PC-3 (cell line): ENCODE measurements at places on chromosomes 4 and X.

DNA sequence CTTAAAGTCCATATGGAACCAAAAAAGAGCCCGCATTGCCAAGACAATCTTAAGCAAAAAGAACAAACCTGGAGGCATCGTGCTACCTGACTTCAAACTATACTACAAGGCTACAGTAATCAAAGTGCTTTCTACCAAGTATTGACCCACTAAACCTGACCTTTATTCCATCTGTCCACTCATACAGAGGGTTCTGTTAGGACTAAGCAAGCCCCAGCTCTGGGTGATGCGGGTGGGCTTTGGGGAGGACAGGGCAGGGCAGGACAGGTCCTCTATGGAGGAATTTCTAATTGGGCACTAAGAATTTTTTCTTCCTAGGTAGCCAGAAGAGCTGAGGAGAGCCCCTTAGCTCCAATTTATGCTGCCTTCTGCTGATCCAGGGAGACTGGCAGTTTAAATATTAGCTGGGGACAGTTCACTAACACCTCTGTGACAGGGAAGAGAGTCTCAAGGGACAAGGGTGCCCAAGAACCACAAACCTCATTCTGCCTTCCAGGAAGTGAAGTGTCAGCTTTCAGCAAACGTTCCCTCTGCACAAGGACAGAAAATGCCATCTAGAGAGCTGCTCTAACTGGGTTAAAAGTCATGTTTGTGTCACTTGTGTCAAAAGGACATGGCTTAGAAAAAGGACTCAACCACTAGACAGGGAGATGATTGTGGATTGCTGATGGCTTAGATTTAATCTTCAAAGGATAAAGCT, 143.2 kb downstream of the KIT start:
- DNase-seq, result no peak

GRCh38 chrX:134935276-134935675, 55.5 kb upstream of the SMIM10 start:
- DNase-seq, result no peak

DNA sequence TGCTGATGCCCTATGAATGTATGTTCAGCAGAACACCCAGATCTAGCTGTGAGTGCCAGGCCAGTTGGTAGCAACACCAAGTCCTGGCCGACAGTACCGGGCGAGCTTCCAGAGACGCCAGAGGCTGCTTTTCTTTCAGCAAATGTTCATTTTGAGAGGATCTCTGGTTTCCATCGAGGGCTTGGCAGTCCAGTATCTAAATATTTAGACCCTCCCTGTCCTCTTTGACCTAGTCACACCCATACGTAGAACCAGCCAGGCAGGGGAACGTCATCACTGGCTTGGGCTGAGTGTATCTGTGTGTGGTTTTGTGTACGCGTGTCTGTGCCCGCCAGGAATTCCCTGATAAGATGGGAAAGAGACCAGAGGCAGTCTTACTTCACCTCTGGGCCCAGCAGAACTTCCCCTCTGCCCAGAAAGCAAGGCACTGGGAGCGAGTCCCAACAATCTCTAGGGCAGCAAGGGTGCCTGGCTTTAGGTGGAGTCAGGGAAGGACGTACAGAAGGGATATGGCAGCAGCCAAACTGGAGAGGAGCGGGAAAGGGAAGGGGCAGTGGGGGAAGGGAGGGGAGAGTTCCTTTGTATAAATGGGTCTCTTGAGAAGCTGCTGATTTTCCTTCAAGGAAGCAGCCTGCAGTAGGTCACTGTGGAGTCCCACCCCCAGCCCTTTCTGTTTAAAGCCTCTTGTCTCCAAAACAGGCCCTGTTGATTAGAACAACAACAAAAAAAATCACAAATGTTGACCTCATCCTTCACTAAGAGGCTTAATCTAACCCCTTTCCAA, 15.0 kb upstream of the ELF4 start:
- no peak for DNase-seq

DNA sequence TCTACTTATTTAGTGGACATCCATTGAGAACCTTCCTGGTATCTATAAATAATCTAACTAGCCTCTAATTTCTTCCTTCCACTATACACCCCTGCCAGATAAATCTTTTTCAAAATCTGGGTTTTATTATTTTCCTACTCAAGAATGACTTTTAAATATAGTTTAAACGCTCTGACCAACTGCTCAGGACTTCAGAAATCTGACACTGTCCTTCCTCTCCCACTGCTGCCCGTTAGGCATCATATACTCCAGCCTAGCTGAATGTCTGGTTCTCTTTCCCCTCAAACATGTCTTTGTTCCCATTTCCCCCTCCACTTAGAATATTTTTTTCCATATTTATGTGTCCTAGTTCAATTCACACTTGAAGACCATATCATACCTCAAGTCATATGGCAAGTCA, 35.2 kb upstream of the CBLL2 start:
- DNase-seq, result no peak

GRCh38 chr4:183589461-183590099, 69.4 kb downstream of the RWDD4 start:
- no peak for DNase-seq

GRCh38 chrX:106246511-106246910, 78.4 kb downstream of the PWWP3B start:
- peak; percentile 53 for DNase-seq

DNA sequence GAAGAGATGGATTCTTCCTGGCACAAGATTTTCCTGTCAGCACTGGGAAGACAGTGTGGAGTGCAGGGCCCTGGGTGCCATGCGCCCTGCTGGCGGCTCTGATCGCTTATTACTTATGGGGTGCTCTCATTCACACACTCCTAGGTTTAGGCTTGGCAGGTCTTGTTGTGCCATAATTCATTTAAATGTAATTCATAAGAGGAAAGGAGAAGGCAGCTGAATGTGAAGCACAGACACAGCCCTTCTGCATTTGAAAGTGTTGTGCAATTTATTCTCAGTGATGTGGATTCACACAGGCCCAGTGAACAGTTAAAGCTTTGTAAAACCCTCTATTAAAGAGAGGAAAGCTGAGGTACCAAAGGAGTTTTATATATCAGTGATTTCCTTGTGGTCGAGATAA, 249.7 kb downstream of the C4orf33 start:
- no peak for DNase-seq

- no peak for DNase-seq
These were observed 143.4 kb downstream of the CDS1 start for GRCh38 chr4:84726356-84726755.

- peak; percentile 39 for DNase-seq
These were observed 39.1 kb downstream of the HAND2 start for GRCh38 chr4:173490817-173491528.

DNA sequence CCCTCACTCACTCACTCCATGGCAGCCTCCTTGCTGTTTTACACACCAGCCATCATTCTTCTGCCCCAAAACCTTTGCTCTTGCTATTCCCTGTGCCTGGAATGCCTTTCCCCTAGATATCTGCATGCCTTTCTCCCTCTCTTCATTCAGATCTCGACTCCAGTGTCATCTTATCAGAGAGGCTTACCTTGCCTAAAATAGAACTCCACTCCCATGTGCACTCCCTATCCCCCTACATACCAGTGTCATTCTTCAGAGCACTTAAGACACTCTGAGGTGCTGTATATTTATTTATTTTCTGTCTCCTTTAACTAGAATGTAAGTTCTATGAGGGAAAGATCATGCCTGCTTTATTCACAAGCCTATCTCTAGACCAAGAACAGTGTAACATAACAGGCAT, 45.1 kb downstream of the ZGRF1 start:
- no peak for DNase-seq

GRCh38 chr4:102007959-102008425, 217.5 kb downstream of the BANK1 start:
- no peak for DNase-seq

GRCh38 chr4:140330311-140330900, 43.0 kb upstream of the SCOC start:
- DNase-seq, result peak; percentile 61

- no peak for DNase-seq
These were observed 47.5 kb upstream of the UGT2B15 start for GRCh38 chr4:68717999-68718398.

GRCh38 chr4:101008503-101008902, 338.8 kb downstream of the PPP3CA start:
- DNase-seq, result no peak

DNA sequence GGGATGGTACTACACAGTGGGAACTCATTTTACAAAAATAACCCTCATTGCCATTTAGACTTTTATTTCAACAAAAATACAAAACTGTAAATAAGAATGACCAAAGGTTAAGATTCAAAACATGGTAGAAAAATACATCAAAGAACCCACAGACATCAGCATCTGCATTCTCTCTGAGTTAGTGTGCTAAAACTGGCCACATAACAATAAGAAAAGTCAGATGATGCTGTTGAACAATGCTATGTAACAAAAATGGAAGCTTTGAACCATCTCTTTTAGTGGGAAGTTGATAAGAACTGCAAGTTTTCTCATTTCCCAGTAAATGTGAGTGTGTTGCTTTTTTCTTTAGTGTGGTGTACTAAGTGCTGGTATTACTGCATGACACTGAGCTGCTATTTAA, 888.4 kb upstream of the EPHA5 start:
- no peak for DNase-seq

- no peak for DNase-seq
These were observed 225.9 kb upstream of the GYPA start for GRCh38 chr4:144366425-144366824.

- DNase-seq, result no peak
These were observed 39.6 kb upstream of the ADGRL3 start for GRCh38 chr4:61160478-61160877.

DNA sequence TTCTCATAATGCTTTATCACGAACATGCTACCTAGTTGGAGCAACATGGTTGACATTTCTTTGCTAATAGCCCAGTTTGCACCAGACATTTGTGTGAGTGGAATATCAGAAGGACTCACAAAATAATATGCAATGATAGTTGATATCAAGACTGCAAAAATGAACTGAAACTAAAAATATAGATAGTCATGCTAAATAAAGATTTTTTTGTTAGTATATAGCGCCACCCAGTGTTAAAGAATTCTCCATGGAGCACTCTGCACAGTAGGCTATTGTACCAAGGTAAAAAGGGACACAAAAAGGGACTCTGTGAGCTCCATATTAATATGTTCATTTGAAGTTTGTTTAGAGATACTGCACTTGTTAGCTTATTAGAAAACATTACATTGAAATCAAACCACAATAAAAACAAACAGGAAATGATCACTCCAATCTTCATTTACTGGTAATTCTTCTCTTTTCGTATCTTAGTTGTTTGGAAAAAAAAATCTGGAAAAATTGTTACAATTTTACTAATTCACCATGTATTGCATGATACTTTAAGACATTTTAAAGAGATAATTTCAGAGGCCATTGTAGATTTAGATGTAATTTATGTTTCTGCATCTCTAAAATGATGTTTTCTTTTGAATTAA, 1509.6 kb downstream of the ADGRL3 start:
- DNase-seq, result peak; percentile 91

GRCh38 chr4:54558889-54559677, 98.7 kb upstream of the KIT start:
- peak; percentile 30 for DNase-seq

GRCh38 chr4:48300004-48300403, 30.4 kb upstream of the TEC start:
- peak; percentile 22 for DNase-seq

- no peak for DNase-seq
These were observed 68.5 kb downstream of the SH3RF1 start for GRCh38 chr4:169202145-169202699.

DNA sequence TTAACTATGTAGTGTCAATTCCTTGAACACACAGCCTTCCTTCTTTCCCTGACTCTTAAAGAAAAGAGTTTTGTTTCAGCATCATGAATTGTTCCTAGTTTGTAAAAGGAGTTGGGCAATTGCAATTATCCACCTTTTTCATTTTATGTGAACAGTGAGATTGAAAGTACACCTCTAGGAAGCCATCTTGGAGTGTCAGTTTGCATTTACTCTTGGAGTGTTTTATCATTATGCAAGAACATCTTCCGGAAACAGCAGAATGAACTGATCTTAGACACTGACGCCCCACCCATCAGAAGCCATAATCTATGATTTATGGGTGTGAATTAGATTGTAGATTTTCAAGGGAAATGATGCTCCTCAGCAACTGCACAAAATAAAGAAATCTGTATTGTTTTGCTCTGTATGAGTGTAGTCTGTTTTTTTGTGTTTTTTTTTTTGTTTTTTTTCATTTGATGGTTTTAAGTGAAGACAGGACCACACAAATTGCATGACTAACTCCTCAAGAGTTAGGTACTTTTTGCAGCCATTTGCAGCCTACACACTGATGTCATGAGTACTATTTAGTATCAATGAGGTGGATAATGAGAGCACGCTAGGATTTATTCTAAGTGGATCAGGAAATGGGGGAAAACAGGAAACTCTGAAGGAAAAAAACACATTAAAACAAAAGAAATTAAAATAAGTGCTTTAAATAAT, 19.5 kb upstream of the FGF2 start:
- no peak for DNase-seq

- no peak for DNase-seq
These were observed 4.4 kb upstream of the AFM start for GRCh38 chr4:73477176-73477575.

DNA sequence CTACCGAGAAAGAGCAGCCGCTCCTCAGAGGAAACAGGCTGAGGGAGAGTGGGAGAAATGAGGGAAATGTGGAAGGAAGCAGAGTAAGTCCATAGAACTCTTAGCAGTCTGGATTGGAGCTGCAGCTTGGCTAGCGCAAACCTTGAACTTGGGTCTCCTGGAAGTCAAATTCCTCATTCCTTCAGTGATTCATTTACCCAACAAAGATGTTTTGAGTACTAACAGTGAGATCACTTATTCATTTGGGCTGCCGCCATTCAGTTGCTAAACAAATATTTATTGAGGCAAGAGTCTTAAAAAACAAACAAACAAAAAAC, 51.5 kb downstream of the SEL1L3 start:
- DNase-seq, result peak; percentile 59

DNA sequence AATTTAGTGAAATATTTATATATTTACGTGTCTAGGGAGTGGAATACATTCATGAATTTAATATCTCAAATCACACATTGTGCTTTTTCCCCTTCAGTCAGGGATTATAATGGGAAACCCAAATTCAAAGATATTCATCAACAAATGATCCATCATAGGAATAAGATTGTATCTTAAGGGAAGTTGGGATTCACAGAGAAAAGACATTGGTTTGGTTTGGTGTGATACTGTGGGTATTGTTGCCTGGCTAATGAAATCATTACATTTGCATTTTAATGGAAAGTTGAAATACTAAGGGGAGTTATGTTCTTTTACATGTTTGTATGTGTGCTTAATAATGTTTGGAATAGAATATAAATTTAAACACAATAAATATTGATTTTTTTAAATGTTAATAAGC, 1.7 kb downstream of the TET2 start:
- no peak for DNase-seq

DNA sequence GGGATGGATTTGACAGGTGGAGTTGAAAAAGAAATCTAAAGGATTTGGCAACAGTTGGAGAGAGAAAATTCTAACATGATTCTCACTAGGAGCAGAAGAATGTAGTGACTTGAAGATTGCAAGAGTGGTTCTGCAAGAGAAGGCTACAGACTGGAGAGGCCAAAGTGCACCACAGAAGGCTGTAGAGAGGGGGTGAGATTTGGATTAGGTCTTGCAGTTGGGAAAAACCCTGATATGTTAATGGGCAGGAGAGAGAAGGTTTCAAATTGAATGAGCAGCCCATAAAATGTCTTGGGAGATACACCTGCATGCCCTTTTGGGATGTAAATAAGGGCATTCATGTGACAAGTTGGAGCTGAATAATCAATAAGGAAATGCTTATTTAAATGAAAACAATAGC, 14.7 kb upstream of the VEGFD start:
- DNase-seq, result no peak
